NCI-H2081 (cell line): ENCODE measurements at places on chromosomes 6 and 20.

DNA sequence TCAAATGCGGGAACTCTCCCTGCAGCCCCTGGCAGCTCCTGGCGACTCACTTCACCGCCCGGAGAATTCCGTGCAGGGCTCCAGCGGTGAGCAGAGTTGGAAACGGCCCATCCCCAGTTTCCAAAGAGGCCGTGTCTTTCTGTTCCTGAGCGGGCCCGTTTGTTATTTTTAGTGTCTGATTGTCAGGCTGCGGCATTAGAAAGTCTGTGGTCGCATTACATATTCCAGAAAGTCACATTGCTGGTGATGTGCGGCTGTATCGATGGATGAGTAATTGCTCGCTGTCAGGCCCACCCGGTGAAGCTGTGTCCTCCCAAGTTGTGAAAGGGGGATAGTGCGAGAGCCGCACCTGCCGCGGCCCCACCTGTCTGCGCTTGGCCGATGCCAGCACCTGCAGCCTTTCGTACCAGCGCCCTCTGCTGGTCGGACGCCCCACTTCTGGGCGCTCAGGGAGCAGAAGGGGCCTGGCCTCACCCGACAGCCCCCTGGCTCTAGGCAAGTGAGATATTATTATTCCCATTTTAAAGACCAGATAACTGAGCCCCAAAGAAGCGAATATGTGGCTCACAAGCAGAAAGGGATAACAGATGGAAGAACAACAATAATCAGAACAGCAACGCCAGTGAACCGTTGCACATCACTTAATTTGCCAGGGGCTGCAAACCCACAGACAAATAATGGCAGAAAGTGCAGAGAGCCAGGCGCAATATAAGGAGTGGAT is 244.9 kb downstream of the TSHZ2 start:
- DNase-seq: peak; percentile 71

- DNase-seq: no peak
Observed at GRCh38 chr20:36181934-36182603, 27.5 kb downstream of the EPB41L1 start.

- peak; percentile 91 for DNase-seq
Observed at GRCh38 chr6:89638320-89639195, at the start of gene LYRM2. Gene LYRM2, minus strand, starts transcription at chr6:89638747. Its CDS starts 31 bp downstream, at chr6:89638716.

DNA sequence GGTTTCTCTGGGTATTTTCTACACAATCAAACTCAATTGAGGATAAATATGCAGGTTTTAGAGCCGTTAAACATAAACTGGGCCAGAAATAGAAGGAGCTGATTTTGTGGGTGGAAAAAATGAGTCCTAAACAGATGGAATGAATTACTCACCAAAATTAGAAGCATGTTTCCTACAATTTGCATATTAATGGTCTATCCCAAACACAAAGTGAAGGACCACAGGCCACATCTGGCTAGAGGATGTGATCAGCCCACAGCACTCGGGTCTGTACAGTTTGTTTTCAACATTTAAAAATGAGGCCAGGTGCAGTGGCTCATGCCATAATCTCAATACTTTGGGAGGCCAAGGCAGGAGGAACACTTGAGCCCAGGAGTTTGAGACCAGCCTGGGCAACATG is 296.3 kb downstream of the PREX1 start:
- DNase-seq: no peak

DNA sequence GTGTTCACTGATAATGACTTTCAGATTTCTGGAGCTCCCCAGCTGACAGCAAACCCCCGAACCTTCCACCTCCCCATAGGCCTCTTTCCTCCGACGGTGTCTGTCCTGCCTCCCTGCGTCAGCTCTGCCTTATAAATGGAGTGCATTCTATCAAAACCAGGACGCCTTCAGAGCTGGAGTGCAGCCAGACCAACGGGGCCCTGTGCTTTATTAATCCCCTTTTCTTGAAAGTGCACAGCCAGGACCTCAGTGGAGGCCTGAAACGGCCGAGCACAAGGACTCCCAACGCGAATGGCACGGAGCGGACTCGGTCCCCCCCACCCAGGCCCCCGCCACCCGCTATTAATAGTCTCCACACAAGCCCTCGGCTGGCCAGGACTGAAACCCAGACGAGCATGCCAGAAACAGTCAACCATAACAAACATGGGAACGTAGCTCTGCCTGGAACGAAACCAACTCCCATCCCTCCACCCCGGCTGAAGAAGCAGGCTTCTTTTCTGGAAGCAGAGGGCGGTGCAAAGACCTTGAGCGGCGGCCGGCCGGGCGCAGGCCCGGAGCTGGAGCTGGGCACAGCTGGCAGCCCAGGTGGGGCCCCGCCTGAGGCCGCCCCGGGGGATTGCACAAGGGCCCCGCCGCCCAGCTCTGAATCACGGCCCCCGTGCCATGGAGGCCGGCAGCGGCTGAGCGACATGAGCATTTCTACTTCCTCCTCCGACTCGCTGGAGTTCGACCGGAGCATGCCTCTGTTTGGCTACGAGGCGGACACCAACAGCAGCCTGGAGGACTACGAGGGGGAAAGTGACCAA is 42.3 kb upstream of the NAA20 start:
- peak; percentile 41 for DNase-seq

- DNase-seq: no peak
Observed at GRCh38 chr6:1472643-1473042, 83.3 kb downstream of the FOXF2 start.

DNA sequence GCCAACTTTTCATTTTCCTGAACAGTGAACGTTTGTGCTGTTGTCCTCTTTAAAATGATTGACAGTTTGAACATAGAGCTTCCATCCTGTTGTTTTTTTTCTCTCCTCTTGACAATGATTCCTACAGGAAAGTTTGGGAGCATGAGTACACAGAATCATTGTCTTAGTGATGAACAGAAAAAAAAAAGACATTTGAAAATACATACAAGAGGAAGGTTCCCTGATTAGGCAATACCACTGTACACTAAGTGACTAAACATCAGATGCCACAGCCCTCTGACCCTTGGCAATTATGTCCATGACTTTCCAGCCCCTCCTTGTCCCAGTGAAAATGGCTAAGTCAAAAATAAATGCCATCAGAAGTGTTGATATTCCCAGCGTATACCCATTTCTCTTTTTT is 71.5 kb downstream of the RTN4IP1 start:
- no peak for DNase-seq

DNA sequence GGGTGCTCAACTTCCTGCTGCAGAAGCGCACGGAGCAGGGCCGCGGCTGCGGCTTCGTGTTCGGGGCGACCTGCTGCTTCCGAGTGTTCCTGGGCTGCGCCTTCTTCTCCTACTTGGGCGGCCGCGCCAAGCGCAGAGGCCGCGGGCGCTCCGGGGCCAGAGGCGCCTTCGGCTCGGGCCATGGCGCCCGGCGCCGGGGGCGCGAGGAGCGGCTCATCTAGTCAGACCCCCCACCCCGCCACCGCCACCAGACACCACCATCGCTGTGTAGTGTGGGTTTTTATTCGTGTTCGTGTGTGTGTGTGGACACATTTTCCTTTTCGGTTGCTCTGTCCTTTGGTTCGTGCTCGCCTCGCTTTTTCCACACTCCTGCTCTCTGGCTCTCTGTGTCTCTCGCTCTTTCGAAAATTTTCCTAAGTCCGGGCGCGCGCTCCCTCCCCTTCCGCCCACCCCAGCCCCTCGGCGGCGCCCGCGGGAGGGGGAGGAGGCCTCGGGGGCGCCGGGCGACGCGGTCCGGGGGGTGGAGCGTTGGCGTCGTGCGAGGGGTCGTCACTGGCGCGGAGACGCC is 38.1 kb downstream of the GNAS start:
- DNase-seq: peak; percentile 69

DNA sequence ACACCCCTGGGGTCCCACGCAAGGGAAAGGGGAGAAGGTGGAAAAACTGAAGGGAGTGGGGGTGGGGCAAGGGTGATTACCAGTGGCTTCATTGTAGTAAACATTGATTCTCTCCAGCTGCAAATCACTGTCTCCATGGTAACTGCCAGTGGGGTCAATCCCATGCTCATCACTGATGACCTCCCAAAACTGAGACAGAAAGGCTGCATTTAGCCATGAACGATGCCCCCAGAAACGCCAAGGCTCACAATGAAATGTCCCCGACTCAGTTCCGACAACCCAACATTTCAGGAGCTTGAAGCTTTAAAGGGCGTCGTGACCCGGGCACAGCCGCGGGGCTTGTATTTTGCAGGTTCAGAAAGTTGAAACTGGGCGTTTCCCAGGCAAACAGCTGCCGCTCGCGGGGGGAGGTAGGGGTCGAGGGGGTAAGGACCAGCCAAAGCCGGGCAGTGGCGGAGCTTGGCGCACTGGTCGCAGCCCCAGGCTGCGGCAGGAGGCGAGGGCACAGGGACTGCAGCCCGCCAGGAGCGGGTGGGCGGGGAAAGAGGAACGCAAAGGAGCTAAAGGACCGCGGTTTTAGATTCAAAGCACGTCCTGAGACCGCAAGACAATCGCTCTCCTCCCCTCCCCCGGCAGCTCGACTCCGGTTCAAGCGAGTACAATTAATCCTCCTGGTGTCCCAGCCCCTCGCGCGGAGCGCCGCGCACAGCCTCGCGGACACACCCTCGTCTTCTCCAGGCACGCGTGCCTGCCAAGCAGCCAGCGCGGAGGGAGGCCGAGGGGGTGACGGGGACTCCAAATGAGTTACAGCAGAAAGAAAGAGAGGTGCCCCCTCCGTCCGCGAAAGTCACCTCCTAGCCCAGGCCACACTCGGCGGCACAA is 731 bp downstream of the TUBB2B start:
- peak; percentile 59 for DNase-seq

DNA sequence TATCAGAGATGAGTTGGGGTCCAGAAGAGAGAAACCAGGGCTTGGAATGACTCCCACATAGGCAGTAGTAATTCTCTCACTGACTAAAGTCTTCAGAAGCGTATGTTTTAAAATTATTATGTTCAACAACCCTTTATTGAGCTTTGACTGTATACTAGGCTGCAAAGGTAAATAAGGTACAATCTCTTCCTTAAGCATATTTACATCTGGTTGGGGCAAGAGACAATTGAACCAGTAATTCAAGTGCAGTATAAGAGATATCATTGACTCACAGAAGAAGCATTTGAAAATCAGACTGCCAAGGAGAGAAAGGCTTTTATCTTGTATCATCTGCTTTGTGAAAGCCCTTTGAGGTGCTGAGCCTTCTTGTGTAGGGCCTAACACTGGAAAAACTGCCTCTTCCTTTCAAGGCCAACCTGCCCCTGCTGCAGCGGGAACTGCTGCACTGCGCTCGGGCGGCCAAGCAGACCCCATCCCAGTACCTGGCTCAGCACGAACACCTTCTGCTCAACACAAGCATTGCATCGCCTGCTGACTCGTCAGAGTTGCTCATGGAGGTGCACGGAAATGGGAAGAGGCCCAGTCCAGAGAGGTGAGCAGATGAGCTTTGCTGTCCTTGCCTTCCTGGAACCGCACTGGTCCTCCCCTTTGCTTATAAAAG is 39.3 kb upstream of the C20orf144 start:
- no peak for DNase-seq

DNA sequence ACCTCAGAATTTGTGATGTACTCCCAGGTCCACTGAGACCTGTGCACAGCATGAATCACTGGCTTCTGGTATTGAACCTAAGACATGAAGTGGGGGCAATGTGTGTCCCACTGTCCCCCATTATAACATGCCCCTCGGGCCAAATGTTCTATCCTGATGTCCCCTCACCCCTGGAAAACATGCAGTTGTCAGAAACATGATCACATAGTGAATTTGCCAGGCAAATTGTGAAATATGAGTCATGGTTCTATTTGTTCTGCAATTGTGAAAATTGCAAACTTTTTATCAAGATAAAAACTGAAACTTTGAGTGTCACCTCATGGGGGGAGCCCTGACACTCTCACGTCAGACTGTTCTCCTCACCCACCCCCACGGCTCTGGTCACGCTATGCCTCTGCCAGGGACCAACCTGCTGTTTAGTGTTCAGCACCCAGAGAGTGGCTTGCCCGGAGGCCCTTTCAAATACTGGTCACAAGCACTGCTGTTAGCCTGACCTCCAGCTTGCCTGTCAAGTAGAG is 305.3 kb downstream of the CLIC5 start:
- DNase-seq: no peak

DNA sequence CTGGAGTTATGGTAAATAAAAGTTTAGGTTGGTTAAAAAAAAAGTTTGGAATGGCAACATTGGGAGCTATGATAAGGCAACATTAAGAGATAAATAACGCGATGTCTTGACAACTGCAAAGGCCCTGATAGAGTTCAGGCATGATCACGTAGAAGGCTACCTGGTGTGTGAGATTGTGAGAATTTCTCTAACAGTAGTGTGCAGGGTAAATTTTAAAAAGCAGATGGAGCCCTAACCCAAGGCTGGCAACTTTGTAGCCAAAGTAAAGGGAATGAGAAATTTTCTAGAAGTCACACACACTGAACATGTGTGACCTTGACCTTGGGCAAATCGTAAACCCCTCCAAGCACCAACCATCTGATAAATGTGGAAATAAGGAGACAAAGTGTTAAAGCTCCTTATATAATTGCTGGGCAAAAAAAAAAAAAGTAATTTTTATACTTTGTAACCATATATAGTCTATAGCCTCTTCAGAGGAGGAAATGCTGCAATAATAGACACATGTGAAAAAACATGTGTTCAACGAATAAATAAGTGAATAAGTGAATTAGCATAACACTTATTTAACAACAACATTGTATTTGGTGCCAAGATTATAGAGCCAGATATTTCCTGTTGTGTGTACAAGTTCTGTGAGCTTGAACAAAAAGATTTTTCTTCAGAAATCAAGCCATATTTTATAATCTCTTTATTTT is 18.2 kb downstream of the KCNQ5 start:
- no peak for DNase-seq

DNA sequence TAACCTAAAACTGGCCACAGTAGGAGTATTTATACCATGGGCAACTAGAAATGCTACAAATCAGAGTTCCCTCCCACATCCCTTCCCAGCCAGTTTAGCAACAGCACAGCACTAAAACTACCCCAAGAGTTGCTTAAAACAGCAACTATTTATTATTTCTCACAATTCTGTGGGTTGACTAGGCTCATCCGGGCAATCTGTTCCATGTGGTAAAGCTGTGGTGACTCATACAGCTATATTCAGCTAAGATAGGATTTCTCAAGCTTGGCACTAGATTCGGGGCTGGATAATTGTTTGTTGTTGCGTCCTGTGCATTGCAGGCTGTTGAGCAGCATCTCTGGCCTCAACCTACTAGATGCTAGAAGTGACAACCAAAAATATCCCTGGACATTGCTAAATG is 8.6 kb upstream of the HECA start:
- DNase-seq: no peak

DNA sequence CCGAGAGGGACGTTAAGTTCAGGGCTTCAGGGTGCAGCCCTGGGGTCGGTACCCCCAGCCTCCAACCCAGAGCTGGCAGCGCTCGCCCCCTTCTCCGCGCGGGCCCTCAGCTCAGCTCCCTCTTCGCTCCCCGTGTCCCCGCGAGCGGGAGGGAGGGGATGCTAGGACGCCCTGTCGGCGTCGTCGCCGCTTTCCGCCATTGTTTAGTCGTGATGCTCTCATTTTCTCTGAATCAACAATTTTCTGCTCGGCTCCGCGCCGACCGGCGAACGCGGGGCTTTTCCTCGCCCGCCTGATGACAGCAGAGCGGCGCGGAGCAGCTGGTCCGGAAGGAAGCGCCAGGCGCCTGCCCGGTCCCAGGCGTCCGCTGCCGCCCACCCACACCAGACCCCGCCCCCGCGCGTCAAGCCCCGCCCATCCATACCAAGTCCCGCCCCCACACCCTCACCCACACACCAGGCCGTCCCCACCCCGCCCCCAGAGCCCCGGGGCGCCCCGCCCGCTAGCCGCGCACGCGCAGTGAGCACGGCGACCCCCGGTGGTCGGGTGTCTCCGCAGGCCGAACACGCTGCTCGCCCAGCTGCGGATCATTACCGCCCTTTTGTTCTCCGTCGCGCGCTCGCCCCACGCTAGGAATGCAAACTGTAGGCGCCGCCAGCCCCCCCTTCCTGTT is 50.1 kb upstream of the SLC32A1 start:
- DNase-seq: peak; percentile 64
